ENCODE measurements at places on chromosomes 5 and 9.

- no peak for DNase-seq
Observed at GRCh38 chr5:72494623-72495124, 12.5 kb downstream of the ZNF366 start.

GRCh38 chr5:158154226-158155005, 295.5 kb upstream of the CLINT1 start:
- no peak for DNase-seq

- no peak for DNase-seq
Observed at GRCh38 chr5:169921949-169922348, 58.3 kb downstream of the INSYN2B start.

DNA sequence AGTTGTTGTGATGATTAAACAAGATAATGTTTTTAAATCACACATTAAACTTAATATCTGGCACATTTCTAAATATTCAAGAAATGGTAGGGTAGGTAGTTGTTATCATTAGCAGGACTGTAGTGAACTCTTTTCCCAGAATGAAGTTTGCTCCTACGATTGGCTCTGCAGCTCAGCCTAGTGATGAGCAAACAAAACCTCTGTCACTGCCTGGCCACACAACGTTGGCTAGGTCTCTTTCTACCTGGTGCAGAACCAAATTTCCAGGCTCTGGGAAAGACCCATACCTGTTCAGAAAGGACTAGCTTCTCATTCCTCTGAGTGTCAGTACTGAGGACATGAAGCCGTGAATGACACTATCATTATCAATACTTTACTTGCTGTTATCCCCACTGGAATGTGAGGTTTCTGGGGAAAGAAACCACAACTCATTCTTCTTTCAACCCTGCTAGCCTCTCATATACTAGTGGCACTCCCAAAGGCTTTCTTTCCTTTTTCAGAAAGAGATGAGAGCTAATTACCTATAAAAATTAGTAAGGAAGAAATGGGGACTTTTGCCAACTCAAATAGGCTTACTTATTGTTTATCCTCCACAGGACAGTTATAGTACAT, 219.3 kb upstream of the TRIM32 start:
- no peak for DNase-seq

DNA sequence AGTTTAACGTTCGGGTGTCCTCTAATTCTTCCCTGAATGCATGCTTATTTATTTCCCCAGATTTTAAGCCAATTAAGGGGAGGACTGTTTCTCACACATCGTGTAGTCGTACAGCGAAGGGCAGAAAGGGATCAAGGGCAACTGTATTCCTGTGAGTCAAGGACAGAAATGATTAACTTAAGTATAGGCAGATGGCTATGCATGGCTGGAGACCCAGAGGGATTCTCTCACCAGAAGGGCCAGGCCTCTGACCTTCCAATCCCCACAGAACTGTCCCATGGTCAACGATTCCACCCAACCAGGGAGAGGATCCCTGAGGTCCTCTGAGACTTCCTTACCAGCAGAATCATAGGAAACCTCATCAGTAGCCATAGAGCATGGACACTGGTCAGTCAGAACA, 161.8 kb upstream of the MAP1B start:
- no peak for DNase-seq

GRCh38 chr5:156942064-156942463, 21.0 kb downstream of the TIMD4 start:
- DNase-seq, result no peak

GRCh38 chr5:71684309-71684708, 34.8 kb upstream of the CARTPT start:
- DNase-seq, result no peak

DNA sequence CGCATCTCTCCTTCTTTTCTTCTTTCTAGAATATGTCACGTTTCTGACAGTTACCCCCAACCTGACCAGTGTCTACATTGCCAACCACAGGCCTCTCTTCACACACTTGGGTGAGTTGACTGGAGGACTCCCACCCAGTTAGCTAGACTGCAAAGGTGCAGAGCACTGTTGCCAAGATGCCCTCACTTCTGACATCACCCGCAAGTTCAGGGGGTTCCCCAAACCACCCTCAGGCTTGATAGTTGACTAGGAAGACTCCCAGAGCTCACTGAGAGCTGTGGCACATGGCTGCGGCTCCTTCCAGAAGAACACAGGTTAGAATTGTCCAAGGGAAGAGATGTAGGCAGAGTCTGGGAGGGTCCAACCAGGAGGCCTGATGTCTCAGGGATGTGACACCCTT, 17.2 kb downstream of the ADAMTS13 start:
- DNase-seq, result no peak

DNA sequence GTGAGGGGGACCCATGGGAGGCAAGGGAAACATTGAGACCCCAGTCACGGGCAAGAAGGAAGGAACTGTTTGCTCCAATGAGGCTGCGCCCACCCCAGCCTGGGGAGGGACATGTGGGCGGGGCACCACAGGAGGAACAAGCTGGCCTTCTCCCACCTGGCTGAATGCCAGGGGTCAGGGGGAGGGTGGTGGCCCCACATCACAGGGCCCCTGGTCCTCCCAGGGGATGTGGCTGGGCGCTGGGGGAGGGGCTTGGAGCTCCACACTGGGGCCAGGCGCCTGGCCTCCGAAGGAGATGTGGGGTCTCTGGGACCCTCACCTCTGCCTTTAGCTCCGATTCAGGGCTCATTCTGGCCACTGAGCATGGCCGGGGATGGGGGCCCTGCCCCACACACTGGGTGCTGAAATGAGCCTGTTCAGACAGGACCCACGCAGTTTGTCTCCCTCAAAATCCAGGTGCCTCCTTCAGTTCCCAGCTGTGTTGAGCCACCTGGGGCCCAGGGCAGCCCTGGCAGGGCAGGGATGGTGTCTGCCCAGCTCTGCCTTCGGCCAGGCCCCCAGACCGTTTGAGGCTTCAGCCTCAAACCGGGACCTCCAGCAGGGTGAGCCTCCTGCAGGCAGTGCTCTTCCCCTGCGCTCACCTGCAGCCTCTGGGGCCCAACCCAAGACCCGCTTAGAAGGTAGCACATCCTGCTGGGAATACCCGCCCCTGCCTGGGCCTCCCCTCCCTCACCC, 33.2 kb upstream of the NOTCH1 start:
- DNase-seq, result no peak

DNA sequence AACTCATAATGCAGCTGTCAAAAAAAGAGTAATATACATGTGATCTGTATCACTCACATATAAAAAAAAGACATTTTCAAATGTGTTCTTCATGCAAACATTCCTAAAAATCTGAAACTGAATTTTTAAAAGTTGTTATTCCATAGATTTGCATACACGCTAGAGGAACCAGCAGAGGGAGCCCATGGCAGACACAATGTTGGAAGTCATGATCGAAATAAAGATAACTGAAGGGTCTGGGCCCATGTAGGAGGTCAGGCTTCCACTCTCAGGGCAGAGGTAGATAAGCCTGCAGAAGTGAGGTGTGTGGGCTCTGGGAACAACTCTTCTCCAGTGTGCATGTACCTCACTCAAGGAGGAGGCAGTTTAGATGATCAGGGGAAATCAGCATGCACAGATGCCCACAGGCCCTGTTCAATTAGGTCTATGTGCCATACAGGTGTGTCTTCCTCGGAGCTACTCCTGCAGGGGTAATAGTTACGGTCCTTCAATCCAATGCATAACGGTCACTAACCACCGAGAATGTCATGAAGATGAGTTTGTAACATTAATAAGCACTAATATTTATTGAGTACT, 208.6 kb downstream of the EPB41L4A start:
- DNase-seq, result peak; percentile 12

GRCh38 chr9:104094534-104095015, 466 bp downstream of the SMC2 start:
- no peak for DNase-seq

- no peak for DNase-seq
Observed at GRCh38 chr9:92944921-92945320, 2.4 kb upstream of the FGD3 start.

- DNase-seq, result no peak
Observed at GRCh38 chr5:123098767-123099513, 9.9 kb downstream of the PRDM6 start.

- no peak for DNase-seq
Observed at GRCh38 chr9:31471010-31471409, 913.4 kb upstream of the ACO1 start.

- no peak for DNase-seq
Observed at GRCh38 chr9:11646831-11647230, 1034.0 kb upstream of the PTPRD start.

- DNase-seq, result no peak
Observed at GRCh38 chr5:45060724-45061123, 252.0 kb downstream of the MRPS30 start.

- DNase-seq, result no peak
Observed at GRCh38 chr5:74310997-74311930, 329.3 kb downstream of the ENC1 start.

DNA sequence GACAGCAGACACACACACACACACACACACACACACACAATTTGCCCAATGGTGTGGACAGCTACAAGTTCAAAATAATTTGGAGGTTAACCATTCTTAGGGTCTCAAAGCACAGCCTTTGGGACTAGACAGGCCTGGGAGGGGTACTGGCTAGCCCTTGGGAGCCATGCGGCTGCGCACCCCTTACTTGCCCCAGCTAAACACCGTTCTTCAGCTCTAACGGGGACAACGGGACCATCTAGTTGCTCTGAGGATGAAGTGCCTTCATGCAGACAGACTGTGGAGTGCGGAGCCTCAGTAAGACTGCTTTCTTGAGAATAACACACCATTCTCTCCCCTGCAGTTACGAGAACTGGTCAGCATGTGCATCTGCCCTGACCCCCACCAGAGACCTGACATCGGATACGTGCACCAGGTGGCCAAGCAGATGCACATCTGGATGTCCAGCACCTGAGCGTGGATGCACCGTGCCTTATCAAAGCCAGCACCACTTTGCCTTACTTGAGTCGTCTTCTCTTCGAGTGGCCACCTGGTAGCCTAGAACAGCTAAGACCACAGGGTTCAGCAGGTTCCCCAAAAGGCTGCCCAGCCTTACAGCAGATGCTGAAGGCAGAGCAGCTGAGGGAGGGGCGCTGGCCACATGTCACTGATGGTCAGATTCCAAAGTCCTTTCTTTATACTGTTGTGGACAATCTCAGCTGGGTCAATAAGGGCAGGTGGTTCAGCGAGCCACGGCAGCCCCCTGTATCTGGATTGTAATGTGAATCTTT, 64.6 kb downstream of the PSMB7 start:
- no peak for DNase-seq

DNA sequence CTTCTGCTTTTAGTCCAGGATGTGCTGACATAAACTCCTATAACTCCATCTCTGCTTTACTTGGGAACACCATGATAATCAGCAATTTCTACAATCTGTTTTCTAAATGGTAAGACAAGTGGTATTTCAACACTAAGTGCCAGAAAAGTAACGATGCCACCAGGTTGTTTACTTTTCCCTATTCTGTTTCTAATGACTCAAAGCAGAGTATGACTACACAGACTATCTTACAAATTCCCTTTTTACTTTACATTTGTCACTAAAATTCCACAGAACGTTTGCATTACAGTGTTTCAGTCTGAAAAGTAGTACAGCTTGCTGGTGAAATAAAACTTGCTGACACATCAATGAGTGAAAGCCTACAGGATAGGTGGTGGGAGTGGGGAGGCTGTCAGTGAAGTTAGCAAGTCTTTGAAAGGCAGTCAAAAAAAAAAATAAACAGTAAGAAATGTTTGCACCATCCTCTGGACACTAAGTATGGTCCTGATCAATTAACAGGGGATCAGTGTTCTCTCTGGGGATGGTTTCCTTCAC, 186.5 kb downstream of the LURAP1L start:
- no peak for DNase-seq

GRCh38 chr5:77776554-77777206, 541 bp upstream of the TBCA start:
- DNase-seq, result no peak

DNA sequence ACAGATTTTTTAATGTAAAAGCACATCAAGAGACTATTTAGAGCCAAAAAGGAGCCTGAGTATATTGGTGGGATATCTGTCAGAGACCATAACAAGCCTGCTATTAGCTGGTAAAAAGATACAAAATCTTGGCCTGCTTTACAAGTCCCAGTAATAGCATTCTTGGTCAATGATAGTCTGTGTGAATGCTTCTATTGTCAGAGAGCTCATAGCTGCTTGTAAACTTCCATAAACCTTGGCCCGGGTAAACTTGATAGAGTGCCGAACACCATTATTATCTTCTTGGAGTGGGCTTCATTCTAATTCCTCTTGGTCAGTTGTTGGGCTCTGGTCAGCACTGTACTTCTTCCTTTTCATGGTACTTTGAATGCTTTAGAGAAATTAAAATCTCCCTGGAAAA, 64.0 kb downstream of the UBAP1 start:
- DNase-seq, result no peak

- DNase-seq, result no peak
Observed at GRCh38 chr9:78354324-78354973, 57.5 kb downstream of the PSAT1 start.

- no peak for DNase-seq
Observed at GRCh38 chr5:116876240-116876840, 301.7 kb upstream of the SEMA6A start.

DNA sequence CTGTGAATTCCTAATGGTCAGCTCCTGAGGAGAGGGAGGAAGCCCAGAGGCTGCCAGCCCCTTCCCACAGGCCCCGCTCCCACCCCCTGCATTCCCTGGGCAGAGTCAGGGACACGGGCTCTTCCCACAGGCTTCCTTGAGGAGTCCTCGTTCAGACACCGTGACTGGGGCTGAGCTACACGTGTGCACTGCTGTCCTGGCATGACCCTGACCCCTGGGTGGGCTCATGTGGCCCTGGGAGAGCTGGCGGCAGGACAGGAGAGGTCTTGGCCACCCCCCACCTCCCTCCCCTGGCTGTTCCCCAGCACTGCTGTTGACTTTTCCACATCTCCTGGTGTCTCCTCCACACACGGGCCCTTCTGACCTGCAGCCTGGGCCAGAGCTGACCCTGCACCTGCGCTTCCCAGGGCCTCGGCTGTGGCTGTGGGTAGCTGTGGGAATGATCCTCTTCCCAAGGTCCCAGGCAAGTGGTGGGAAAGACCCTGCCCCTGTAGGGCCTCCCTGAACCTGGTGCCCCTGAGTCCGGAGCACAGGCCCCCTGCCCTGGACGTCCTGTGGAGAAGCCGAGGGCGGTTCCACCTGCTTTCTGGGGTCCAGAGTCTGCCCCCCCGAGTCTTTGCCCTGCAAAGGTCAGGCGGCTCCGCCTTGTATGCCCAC, 56.5 kb upstream of the NKD2 start:
- DNase-seq, result no peak

GRCh38 chr5:139747583-139748504, 47.8 kb upstream of the PSD2 start:
- peak; percentile 83 for DNase-seq

DNA sequence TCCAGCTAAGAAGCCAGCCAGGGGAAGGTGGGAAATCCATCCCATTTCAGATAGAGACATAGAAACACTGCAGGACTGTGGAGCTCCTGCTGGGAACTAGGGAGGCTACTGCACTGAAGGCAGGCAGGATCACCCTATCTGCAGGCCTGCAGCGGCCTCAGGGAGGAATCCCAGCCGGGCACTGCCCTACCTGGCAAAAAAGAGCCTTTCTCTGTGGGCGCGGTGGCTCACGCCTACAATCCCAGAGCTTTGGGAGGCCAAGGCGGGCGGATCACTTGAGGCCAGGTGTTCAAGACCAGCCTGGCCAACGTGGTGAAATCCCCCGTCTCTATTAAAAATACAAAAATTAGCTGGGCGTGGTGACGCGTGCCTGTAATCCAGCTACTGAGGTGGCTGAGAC, 71.4 kb upstream of the PHYKPL start:
- no peak for DNase-seq

All from suppressor macrophage treated with lipopolysaccharide for 4 hours (primary cell).